ENCODE measurements at places on chromosomes 16 and 17.

DNA sequence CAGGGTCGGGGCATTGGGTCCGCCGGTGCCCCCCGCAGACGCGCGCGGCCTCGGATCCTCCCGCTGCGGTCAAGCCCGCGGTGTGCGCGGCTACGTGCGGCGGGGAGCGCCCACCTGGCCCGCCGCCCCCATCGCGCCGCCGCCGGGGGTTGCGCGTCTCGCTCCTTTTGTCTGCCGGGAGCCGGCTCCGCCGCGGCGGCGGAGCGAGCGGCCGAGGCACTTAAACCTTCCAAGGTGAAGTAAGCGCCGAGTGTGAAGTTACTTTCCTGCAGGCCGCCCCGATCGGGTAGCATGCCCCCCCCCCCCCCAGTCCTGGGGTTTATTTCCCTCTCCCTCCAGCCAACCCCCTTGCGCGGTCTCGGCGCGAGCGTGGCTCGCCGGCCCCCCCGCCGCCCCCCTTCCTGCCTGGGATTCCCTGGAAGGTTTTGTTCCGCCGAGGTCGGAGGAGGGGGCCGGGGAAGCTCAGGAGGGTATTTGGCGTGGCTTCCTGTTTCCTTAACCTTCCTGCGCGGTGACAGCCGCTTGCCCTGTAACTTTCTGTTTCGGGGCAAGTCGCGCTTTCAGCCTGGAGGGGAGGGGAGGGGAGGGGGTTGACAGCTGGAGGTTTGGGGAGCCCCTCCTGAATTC, 56.6 kb upstream of the GSE1 start:
- peak; percentile 49 for DNase-seq

DNA sequence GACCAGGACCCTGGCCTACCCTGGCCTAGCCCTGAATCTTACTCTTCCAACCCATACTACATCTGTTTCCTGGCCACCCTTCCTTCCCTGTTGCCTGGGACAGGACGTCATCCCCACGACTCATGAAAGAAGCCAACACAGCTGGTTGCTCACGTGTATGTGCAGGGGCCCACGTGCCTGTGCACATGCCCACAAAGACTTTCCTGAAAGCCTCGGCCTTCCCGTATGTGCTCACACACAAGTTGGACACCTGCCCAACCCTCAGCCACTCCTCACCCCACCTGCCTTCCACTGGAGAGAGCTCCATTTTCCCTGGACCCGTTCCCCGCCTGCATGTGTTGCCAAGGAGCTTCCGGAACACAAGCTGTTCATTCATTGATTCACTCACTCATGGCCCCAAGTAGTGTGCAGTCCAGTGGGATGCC, 7.0 kb downstream of the PLXDC1 start:
- DNase-seq: no peak

DNA sequence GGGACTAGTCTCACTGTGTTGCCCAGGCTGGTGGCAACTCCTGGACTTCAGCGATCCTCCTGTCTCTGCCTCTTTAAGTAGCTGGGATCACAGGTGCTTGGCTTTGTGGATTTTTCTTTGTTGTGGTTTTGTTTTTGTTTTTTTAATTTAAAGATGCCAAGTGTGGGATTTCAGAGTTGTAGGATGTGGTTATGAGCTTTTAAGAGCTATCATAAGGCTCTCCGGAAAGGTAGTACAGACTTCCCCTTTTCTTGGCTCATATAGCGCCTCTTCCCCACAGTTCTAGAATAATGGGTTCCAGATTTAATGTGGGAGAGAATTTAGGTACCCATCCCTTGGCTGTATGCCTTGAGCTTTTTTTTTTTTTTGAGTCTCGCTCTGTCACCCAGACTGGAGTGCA, 17.1 kb downstream of the AKAP1 start:
- DNase-seq: no peak

GRCh38 chr16:80851831-80852230, 47.4 kb upstream of the CDYL2 start:
- no peak for DNase-seq

- DNase-seq: no peak
These were observed 49.2 kb upstream of the EMP2 start for GRCh38 chr16:10629592-10629963.

GRCh38 chr17:47240806-47241205, 12.8 kb upstream of the ITGB3 start:
- DNase-seq: no peak

GRCh38 chr17:20206068-20206467, 196.9 kb downstream of the SPECC1 start:
- DNase-seq: peak; percentile 21

DNA sequence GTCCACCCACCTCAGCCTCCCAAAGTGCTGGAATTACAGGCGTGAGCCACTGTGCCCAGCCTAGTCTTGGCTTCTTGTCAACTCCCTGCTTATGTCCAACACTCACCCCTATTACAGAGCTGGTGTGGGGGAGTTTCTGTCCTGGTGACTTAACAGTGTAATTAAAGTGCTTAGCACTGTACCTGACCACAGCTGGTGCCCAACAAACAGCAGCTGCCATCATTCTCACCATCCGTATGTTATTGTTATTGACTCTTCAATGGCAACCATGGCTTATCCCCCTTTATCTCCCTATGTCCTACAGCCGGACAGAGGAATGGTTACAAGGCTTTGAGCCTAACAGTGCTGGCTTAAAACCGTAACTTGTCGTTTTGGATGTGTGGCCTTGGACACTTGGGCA, 17.0 kb upstream of the BRCA1 start:
- no peak for DNase-seq

- no peak for DNase-seq
These were observed 4.5 kb downstream of the ABCC3 start for GRCh38 chr17:50638966-50639713.

DNA sequence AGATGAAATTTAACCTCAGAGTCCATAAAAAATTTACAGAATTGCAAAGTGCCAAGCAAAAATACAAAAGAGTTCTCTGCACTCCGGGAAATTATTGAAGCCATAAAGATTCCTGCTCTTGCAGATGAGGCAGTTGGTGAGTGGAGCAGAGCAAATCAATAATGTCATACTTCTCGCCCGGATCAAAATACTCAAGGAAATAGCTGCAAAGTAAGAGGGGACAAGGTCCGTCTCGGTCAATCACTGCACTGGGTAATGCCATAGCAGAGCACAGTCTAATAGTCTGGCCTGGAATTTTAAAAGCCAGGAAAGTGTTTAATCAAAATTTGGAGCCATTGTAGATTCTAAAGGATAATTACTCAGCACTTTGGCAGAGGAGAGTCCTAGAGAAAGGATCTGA, 58.9 kb downstream of the GP2 start:
- DNase-seq: no peak

GRCh38 chr16:60107871-60108270, 1373.8 kb upstream of the GOT2 start:
- no peak for DNase-seq

- DNase-seq: no peak
These were observed 7.1 kb upstream of the HOXB9 start for GRCh38 chr17:48633266-48633677.

DNA sequence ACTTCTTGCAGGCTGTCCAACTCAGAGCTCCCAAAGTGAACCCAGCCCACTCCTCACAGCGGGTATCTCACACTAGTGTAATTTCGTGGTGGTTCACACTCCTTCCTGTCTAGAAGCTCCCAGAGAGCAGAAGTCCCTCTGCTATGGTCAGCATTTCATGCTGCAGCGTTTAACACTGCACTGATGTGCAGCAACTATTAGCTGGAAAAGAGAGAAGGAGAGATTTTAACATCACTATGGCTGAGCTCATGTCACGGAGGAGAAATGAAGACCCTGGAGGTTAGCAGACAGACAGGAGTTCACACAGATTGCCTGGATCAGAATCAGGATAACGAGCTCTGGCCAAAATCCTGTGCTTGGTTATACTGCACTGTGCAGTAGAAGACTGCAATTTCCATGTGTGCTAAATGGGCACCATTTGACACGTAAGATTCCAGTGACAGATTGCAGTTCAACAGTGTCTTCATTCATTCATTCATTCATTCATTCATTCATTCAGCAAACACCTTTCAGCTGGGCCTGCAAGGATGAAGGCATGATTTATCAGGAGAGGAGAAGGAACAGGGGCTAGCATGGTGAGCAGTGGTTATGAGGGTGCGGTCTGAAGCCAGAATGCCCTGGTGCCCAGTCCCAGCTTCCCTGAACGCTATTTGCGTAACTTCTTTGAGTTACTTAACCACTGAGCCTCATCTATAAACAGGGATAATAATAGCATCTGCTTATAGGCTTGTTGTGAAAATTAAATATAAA, 5.3 kb upstream of the CCL1 start:
- no peak for DNase-seq

DNA sequence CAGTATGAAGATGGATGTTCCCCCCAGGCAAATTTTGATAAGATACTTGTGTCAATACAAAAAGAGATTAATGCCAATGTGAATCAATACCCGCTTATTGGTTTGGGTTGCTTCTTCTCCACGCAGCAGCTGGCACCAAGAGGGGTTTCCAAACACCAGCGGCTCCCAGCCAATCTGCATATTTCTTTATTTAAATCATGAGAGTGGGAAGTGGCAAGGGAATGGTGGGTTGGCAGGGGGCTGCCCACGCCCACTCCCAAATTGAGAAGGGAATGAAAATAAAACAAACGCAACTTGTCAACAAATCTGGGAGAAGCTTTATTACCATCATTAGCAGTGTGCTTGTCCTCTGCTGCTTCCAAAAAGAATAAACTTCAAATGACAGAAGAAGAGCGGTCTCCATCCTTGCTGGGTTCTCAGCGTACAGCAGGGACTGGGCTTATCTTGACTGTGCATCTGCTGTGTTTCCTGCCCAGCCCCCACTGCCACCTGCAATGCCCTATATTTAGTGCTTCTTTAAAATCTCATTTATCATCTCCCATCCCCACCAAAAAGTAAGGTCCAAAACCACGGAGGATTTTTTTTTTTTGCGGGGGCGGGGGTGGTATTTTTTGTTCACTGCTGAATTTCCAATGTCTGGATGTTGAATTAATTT, 34.9 kb upstream of the C16orf78 start:
- no peak for DNase-seq

GRCh38 chr17:58492238-58493121, 4.3 kb upstream of the HSF5 start:
- no peak for DNase-seq

DNA sequence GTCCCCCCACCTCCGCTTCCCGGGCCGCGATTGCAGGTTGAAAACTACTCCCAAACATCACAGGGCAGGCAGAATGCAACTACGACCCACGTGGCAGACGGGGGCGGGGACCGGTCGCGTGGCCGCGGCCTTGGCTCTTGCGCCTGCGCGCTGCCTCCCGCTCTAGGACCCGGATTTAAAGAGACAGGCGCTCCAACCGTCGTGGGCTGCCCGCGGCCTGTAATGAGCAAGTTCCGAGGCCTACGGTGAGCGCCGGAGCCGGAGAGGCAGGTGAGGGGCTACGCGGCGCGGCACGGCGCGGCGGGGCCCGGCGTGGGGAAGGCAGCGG, at the start of gene LIG3:
LIG3 (plus strand) TSS at position 160 of the 328 bp plus-strand sequence. CDS start 2,494 bp downstream, outside the sequence.
- peak; percentile 92 for DNase-seq

GRCh38 chr16:4814046-4814445, 11.6 kb upstream of the ROGDI start:
- no peak for DNase-seq

GRCh38 chr17:76152591-76152990, 11.5 kb upstream of the FOXJ1 start:
- DNase-seq: no peak

DNA sequence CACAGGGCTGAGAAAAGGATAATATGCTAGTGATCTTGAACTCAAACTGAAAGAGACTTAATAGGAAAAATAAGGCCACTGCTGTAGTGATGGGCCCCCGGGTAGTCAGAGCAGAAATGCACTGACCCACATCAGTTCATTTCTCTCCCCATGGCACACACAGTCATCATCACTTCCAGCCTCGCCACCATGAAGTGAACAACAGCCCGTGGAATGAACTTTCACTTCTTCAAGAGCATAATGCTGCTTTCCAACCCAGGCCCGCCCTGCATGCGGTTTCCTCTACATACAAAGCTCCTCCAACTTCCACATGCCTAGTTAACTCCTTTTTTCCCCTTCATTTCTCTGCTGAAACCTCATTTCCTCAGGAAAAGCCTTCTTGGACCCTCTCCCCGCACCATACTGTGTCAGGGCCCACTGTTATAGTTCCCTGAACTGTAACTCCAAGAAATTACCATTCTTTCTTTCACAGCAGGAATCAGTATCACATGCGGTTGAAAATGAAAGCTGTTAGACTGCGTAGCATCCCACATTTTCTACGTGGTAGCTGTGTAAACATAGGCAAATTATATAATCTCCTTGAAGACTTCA, 65.8 kb upstream of the SMIM36 start:
- DNase-seq: peak; percentile 4

DNA sequence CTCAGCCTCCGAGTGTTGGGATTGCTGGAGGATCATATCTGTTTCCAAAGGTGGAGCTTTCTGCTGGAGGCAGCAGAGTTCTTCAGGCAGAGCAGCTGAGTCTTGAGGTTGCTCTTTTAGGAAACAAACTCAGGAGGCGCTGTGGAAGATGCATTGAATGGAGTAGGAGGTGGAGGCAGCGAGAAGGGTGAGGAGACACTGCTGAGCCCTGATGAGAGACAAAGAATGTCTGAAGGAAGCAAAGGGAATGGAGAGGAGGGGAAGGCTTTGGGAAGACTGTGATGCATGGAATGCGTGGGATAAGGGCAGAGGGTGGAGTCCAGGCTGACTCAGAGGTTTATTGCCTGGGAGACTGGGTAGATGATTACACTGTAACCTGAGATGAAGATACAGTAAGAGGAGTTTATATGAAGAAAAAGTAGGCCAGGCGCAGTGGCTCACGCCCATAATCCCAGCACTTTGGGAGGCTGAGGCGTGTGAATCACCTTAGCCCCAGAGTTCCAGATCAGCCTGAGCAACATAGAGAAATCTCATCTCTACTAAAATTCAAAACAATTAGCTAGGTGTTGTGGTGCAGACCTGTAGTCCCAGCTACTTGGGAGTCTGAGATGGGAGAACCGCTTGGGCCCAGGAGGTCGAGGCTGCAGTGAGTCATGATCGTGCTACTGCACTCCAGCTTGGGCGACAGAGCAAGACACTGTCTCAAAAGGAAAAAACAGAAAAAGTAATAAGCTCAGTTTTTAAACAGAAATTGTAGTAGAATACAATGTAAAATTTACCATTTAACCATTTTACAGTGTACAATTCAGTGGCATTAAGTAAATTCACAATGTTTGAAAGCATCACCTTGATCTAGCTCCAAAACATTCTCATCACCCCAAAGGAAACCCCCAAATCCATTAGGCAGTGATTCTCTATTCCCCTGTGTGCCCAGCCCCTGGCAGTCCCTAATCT, 17.8 kb upstream of the TMEM219 start:
- DNase-seq: no peak

DNA sequence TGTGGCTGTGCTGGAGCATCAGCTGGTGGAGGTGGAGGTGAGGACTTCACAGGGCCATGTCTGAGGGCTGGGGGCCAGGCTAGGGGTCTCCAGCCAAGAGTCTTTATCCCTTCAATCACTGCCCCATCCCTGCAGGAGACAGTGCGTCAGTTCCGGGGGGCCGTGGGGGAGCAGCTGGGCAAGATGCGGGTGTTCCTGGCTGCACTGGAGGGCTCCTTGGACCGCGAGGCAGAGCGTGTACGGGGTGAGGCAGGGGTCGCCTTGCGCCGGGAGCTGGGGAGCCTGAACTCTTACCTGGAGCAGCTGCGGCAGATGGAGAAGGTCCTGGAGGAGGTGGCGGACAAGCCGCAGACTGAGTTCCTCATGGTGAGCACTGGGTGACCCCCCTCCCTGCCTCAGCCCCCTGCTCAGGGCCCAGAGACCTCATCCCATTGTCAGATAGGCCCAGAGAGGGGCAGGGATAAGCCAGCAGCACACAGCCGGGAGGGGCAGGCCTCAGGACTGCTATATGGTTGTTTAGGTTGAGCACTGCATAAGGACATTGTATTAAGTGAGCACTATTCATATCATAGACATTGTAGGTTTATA, 2.3 kb upstream of the PYDC1 start:
- DNase-seq: no peak

All from activated T-cell treated with anti-CD3 and anti-CD28 coated beads for 4 hours (primary cell).